ENCODE measurements at places on chromosomes 6 and 20.

- DNase-seq, result peak; percentile 59
Observed at GRCh38 chr20:53763707-53764414, 170.2 kb upstream of the ZNF217 start.

DNA sequence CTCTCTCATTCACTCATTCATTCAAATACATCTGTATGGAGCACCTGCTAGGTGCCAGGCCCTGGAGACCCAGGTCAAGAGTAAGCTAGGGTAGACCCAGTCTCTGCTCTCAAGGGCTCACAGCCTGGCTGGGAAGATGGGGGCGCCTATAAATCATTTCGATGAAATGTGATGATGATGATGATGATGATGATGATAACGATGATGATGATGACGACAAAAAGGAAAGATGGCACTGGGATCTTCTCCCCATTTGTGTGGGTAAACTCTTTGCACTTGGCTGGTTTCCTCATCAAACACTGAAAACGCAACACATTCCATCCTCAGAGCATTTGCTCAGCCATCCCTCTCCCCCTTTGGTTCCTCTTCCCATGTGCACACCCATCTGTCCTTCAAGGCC, 188.0 kb upstream of the CDYL start:
- DNase-seq, result no peak

GRCh38 chr6:160421854-160422253, 73.7 kb downstream of the SLC22A3 start:
- peak; percentile 11 for DNase-seq

DNA sequence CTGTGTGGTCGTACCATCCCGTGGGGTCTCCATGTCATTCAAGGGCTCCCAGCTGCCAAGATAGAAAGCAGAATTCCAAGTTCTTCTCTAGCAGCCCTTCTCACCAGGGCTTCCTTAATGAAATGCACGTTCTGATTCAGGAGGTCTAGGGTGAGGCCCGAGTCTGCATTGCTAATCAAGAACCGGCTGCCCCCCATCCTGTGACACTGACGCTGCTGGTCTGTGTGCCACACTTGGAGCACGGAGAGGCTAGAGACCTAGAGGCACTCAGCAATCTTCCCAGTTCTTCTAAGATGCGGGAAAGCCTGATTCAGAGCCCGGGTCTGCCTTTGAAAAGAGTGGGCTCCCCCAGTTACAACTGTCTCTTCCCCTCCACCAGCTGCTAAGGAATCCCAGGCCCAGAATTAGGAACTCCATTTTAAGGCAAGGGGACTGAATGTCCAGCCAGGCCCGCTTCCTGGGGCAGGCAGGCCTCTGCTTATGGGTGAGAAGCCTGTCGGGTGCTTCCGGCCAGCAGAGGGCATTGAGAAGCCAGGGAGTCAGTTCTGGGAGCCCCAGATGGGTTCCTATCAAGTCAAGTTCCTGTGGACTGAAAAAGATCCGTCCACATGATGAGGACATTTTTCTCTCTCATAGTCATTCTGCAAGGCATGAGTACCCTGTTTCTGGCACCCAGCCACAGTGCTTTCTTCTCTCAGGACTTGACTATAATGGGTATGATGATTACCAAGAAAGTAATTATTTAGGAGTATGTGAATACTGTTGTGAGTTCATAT, 69.8 kb upstream of the RIN2 start:
- peak; percentile 96 for DNase-seq

DNA sequence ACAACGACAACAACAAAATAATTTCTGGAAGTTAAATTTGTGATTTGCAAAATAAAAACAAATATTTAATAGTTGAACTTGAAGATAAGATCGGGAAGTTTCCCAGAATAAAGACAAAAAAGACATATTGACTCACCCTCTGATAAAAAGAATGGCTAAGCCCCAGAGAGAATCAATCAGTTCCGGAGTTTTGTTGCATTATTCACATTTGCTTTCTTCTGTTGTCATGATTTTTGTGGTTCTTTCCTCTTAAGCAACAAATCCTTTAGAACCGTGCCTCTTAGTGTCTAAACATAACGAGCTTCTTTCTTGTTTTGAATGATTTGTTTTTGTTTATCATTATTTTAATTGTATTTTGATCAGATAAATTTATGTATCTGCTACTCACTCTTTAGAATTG, 337.7 kb upstream of the PRND start:
- no peak for DNase-seq

- DNase-seq, result no peak
Observed at GRCh38 chr6:37971711-37972390, 152.3 kb downstream of the ZFAND3 start.

- DNase-seq, result no peak
Observed at GRCh38 chr20:37377346-37378081, 31.6 kb downstream of the SRC start.

DNA sequence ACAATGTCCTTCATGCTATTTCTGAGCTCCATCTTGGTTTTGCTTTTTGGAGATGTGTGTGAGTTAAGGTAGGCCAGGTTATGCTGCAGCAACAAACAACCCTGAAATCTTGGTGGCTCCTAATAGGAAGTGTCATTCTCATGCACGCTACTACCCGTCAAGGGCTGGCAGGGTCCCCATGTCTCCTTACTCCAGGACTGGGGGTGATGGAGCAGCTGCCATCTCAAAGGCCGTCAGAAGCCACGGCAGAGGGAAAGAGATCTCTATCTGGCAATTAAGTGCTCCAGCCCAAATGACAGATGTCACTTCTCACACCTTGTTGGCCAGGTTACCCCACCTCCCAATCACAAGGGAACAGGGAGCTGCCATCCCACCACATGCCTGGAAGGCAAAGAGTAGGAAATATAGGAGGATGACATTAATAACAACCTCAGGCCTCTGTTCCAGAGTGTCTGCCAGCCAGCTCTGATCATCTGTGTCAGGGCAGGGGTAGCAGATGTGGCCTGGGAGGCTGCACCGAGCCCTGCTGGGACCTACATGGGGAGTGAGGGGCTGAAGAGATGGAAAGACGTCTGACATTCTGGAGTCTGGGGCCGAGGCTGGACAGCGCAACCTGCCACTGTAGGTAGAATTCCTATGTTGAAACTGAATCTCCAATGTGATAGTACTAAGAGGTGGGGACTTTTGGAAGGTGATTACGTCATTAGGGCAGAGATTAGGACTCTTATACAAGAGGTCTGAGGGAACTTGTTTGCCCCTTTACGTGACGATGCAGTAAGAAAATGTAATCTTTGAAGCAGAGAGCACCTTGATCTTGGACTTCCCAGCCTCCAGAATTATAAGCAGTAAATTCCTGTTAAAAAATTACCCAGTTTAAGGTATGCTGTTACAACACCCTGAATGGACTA, 4.8 kb upstream of the SDCBP2 start:
- no peak for DNase-seq

DNA sequence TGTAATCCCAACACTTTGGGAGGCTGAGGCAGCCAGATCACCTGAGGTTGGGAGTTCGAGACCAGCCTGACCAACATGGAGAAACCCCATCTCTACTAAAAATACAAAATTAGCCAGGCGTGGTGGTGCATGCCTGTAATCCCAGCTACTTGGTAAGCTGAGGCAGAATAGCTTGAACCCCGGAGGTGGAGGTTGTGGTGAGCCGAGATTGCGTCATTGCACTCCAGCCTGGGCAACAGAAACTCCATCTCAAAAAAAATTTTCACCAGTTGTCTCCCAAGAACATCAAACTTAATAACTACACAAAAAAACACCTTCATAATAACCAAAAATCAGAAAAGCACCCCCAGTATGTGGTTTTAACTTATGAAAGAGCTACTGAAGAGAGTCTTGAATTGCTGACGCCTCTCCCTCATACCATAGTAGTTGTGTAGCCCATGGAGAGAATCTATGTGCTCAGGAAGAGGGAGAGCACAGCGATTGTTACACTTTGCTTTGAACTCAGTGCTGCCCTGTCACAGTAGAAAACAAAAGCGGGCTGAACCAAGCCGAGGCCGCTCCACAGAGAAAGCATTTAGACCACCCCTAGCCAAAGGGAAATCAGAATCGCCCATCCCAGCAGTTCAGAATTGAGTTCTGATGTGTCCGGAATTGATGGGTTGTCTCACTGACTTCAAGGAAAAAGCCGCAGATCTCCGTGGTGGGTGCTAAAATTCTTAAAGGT, 42.0 kb upstream of the GMPR start:
- DNase-seq, result no peak

- DNase-seq, result peak; percentile 95
Observed at GRCh38 chr6:26205625-26206574, 118.7 kb downstream of the HFE start.

DNA sequence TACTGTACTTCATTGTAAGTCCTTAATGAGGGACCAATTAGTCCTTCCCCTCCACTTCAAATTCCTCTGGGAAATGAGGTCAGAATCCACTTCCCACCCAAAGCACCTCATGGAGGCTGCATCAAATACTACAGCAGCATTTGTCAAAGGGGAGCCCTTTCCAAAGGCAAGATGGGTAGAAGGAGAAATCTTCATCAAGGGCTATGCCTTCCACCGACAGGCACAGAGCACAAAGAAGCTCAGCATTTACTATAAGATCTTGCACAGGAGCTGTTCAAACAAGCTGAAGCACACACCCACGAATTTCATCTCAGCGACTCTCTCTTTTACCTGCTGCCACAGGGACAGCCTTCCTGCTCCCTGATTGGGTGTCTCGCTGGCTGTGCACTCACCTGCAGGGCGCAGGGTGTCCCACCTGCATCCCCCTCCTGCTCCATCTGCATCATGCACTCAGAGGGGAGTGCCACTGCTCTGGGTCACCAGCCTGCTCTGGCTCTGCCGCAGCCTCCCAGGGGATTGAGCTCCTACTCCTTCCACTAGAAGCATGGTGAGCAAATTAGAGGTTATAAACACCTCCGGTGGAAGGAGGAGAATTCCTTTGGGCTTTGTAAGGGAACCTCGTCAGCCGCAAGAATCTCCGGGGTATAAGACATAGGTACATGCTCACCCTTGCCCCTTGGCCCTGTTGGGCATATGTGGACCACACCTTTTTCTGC, 164.5 kb downstream of the ATXN1 start:
- DNase-seq, result no peak

DNA sequence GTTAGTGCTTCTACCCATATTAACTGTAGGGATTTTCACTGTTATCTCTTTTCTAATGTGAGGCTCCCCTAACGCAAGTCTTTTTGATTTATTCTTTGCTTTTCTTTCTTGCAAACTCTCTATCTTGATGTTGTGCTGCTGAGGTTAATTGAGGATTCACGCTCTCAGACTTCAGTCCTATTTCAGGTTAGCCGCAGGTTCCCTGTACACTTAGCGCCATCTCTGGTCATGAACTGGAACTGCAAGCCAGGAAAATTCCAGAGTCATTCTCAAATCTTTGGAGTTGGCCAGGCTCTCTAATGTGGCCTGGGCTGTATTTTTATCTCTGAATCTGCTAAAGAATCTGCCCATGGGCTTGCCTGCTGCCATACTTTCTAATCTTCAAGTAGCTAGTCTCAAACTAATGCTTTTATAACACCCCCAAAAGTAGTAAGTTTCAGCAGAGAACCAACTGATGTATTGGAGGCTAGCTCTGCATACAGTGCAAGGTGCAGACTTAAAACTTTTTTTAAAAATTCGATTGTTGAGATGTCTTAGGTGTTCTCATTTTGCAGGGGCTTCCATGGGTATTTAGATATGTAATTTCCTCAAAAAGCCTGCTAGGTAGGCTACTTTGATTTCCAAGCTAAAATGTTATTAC, 91.1 kb upstream of the OPRM1 start:
- DNase-seq, result peak; percentile 34

- DNase-seq, result no peak
Observed at GRCh38 chr20:14959506-14960475, 622.4 kb upstream of the FLRT3 start.

- no peak for DNase-seq
Observed at GRCh38 chr20:46285740-46286139, 22.6 kb downstream of the CDH22 start.

DNA sequence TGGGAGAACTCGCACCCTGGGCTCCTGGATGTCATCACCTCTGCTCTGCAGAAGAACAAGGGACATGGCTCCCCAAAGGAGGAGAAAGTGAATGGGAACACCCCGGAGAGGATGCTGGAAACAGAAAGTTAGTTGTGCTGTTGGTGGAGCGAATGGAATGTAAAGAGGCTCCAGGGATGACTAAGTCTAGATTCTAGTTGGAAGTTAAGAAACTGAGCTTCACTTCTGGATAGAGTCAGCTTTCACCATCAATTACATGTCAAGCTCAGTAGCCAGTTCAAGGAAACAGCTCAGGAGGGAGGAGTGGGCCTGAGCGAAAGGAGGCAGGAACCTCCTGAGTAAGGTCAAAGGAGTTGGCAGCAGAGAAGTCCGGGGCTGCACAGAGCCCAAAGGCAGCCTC, 132.1 kb upstream of the ARID1B start:
- DNase-seq, result no peak

All from kidney tubule cell (primary cell).